H9 (cell line): ENCODE measurements at places on chromosomes 5 and 9. TPM values are rescaled to one million over a fixed set of nuclear protein-coding genes. Genes with fewer than 3 reads are reported as not detected.
A peak's percentile ranks its signal among the peaks of the same experiment; 100 is the strongest.

- DNase-seq: no peak
Observed at GRCh38 chr5:159905496-159905895, 10.8 kb upstream of the ADRA1B start.

GRCh38 chr9:113594484-113595299 lies 131.2 kb downstream of the RGS3 start:
- no peak for DNase-seq

DNA sequence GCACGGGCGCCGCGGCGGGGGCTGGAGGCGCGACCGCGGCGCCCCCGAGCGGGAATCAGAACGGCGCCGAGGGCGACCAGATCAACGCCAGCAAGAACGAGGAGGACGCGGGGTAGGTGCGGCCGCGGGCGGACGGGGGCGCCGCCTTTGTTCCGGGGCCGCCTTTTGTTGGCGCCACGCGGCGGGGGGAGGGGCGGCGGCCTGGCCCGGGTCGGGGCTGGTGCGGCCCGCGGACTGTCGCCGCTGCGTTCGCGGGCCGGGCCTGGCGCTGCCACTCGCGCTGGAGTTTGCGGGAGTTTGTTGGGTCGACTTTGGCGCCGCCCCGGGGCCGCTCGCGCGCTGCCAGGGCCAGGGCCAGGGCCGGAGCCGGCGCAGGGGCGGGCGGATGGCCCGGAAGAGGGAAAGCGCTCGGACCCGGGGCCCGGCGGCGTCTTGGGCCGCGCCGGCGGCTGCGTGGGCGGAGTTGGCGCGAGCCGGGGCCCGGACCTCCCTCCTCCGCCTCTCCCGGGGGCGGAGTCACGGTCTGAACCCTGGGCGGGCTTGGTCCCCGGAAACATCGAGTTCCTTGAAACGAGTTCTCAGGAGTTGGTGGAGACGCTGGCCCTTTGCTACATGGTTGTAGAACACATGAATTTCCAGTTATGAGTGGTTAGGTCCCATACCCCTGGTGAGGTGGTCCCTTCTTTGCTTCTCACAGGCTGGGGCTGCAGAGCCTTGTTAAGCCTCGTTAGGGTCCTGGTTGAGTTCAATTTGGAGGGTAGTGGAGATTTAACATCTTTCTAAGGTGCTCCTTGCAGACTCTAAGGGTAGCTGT lies 809 bp downstream of the HNRNPAB start:
- DNase-seq: peak; percentile 62

The SPINK7 gene
- not detected in 2 replicates for total RNA-seq

The SHLD3 gene
- 2.9 and 3.8 TPM in 2 replicates for total RNA-seq

The SPINK1 gene
- total RNA-seq: 2.0 and 3.1 TPM in 2 replicates

The IL13 gene
- not detected in 2 replicates for total RNA-seq

The FKBP15 gene
- total RNA-seq: 18.5 and 19.3 TPM in 2 replicates
